WTC11 (cell line): ENCODE measurements at places on chromosomes 16 and 17. TPM values are rescaled to one million over a fixed set of nuclear protein-coding genes. Genes with fewer than 3 reads are reported as not detected.

The KRTAP3-1 gene
- total RNA-seq: not detected in 3 replicates

DNA sequence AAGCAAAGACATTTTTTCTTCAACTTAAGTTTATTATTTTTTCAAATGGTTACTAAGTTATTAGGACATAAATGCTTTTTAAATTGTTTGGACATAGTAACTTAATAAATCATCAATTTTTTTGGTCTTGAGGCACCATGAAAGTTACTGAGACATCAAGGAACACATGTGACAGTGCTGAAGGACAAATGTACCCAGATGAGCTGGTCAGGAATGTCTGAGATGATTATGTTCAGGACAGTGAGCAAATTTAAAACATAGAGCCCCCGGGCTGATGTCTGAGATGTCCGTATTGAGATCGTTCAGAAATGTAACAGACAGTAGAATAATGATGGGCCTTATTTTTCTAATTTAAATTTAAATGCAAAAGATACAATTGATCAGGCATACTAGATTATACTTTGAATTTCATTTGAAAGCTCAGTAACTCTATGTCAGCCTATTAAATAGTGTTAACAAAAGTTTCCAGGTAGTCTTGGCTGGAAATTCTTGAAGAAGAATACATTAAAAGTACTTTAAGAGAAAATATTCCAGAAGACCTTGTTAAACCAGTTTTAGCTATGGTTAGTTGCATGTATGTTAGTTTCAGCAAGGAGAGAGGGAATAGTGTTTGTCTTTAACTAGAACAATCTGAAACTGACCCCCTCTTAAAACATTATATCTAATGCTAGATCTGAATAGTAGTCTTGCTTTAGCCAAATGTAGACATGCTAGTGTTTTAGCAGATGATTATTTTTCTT lies 36.4 kb downstream of the SEC14L1 start:
- no peak for DNase-seq

DNA sequence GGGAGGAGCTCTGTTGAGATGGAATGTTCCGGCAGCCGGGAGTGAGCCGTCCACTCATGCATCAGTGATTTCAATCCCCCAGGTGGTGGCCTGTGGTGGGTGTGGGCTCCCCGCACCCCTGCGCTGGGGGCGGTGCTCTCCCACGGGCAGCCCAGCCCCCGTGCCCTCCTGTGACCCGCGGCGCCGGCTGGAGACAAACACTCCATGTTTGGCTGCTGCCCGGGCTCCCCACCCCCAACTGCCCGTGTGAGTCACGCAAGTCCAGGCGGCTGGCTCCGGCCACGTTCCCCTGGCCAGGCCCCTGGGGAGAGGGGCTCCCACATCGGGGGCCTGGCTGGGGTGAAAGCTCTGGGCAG lies 29.4 kb downstream of the CACNA1H start:
- no peak for DNase-seq

GRCh38 chr17:9259419-9259818 lies 238.1 kb downstream of the NTN1 start:
- no peak for DNase-seq

- DNase-seq: no peak
Measured at GRCh38 chr16:30736995-30737793, 11.0 kb upstream of the PHKG2 start.

- DNase-seq: no peak
Measured at GRCh38 chr16:30903002-30903401, 6.6 kb downstream of the CTF1 start.
